ENCODE measurements at places on chromosomes 7 and 10. TPM values are rescaled to one million over a fixed set of nuclear protein-coding genes. Genes with fewer than 3 reads are reported as not detected.
A peak's percentile ranks its signal among the peaks of the same experiment; 100 is the strongest.

The ZPBP gene
- total RNA-seq: not detected

The C7orf33 gene
- total RNA-seq: not detected

The GPR146 gene
- total RNA-seq: 0.83 TPM

The ABCB1 gene
- total RNA-seq: 0.90 TPM

The OR9A2 gene
- not detected for total RNA-seq

The TDRD1 gene
- not detected for total RNA-seq

DNA sequence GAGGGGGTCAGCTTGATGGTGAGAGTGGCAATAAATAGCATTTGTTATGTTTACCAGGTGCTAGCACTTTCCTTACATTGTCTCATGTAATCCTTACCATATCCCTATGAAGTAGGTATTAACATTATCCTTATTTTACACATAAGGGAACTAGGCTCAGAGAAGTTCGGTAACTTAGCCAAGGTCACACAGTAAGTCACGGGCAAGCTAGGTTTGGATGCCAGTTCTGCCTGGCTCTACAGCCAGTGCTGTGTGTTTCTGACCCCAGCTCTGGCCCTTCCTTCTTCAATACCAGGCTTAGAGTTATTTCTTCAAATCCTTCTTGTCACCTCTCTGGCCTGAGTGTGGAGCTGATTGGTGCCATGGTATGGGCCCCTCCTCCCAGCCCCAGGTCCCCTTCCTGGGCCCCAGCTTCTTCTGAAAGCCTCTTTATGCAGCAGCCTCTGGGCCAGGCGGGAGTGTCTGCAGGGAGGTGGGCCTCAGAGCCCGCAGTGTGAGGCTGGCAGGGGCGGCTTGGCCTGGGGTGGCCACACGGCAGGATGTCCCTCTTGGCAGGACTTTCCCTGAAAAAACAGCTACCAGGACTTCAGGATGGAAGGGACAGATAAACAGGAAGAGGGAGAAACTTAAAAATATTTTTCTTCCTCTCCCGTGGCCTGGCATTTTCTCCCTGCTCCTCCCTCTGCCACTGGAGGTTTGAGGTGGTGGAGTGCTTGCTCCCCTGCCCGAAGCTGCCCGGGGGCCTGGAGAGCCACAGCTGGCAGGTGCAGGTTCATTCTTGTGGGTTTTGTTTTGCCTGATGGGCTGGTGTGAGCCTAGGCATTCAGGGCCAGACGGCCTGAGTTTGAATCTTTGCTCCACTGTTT is 20.6 kb downstream of the PALD1 start:
- DNase-seq: no peak

- peak; percentile 25 for DNase-seq
These were observed 181.2 kb downstream of the LRRN3 start for GRCh38 chr7:111272092-111272491.

DNA sequence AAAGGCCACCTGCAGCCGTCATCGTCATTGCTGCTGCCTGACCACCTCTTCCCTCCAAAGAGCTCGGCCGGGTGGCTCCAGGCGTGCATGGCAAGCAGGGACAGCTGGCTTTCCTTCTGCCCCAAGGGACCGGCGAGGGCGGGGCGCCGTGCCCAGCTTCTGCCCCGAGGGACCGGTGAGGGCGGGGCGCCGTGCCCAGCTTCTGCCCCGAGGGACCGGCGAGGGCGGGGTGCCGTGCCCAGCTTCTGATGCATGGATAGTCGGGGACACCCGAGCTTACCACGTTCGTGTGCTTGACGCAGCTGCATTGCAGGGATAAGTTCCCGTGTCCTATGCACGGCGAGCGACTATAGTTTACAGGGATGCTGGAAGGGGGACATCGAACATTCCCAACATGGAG is 27.0 kb downstream of the CFAP46 start:
- DNase-seq: no peak

- DNase-seq: no peak
These were observed 95.3 kb downstream of the CNNM2 start for GRCh38 chr10:103013416-103013815.

DNA sequence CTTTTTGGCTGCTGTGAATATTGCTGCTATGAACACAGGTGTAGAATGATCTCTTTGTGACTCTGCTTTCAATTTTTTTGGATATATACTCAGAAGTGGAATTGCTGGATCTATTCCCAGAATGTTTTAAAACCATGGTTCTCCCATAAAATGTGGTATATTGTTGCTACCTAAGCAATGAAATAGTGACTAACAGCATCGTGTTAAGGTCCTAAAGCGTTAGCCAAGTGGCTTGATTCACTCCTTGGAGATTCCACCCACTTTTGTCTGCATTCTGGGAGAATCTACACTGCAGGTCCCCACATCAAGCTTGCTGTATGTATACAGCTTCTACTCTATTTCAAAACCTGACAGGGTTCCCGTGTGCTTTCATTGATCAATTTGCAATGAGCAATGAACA is 105.6 kb downstream of the CDK6 start:
- DNase-seq: peak; percentile 58

- DNase-seq: no peak
These were observed 123.6 kb upstream of the SFMBT2 start for GRCh38 chr10:7534480-7534852.

DNA sequence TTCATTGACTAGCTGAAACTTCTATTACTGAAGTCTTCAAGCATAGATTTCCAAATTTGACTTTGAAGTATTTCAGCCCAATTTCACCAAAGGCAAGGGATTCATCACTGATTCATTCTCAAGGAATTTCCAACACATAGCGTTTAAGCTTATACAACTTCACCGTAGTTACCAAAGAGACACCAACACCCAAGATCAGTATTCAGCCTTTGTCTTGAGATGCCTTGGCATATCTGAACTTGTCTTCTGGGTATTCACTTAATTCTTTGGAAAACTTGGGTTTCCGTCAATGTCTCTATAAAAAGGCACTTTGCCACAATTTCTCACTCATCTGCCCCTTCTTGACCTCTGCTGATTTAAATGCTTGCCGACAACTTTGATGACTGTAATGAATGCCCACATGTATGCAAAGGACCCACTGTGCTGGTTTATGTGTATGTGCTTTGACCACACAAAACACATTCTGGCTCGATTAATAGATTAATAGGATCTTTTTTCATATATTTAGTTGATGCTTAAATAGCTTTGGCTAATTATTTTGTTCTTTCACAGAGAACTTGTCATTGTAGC is 49.6 kb downstream of the TES start:
- peak; percentile 79 for DNase-seq

DNA sequence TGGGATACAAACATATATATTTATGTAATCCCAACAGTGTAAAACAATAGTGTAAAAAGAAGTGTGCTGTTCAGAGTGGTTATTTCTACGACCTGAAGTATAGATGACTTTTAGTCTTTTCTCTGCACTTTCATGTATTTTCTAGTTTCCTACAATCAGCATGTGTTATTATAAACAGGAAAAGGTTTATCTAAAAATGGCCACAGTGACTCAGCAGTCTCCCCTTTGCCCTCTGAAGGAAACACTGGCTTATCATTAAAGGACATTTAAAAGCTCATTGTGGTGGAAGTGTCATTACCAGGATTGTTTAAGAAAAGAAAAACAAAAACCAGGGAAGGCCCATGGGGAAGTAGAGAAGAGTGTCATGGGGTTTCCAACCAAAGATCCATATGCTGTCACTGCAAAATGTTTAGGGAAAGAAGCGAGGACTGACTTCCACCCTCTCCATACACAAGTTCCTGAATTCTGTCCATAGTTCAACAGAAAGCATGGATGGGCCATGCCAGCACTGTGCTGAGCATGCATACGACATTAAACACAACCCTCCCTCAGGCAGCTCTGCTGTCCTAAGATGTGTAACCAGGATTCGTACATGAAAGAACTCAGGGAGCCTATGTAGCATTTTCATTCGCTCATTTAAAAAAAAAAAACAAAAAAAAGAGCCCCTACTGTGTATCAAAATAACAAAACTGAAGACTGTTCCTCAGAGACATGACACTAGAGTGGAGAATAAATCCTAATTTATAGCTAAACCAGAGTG is 10.2 kb downstream of the CYREN start:
- peak; percentile 67 for DNase-seq

- DNase-seq: no peak
These were observed 43.7 kb downstream of the COL17A1 start for GRCh38 chr10:104041891-104042535.

DNA sequence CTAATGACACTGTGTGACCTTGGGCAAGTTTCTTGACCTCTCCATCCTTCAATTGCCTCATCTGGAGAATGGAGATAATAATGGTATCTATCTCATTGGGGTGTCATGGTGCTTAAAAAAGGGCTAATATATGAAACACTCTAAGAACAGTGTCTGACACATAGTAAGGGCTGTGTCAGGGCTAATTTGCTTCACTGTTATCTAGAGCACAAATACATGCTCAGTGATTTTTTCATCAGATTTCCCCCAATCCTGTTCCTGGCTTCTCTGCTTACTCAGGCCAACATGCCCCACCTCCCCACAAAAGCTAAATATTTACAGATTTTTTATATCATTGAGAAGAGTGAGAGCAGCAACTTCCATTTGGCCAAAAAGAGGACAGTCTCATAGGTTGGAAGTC is 20.6 kb downstream of the WIPF3 start:
- no peak for DNase-seq

GRCh38 chr10:101224060-101224909 is 5.0 kb downstream of the LBX1 start:
- DNase-seq: no peak

- DNase-seq: no peak
These were observed 101.7 kb upstream of the YAE1 start for GRCh38 chr7:39464350-39465054.

- DNase-seq: peak; percentile 2
These were observed 78.3 kb downstream of the ST8SIA6 start for GRCh38 chr10:17375936-17376584.

DNA sequence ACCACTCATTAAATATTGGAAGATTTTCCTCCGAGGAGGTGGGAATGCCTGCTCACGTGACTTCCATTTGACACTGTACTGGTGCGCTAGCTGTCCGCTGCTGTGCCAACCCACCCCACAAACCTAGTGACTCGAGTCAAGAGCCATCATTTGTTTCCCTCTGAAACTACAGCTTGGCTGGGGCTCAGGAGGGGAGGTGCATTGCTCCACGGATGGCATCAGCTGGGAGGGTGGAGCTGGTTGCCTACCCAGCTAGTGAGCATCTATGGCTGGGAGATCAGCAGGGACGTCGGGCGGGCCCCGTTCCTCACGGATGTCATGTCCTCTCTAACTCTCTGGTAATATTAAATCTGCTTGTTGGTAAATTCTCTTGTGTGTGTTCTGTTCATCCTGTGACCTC is 9.5 kb upstream of the FOXL3 start:
- DNase-seq: no peak

DNA sequence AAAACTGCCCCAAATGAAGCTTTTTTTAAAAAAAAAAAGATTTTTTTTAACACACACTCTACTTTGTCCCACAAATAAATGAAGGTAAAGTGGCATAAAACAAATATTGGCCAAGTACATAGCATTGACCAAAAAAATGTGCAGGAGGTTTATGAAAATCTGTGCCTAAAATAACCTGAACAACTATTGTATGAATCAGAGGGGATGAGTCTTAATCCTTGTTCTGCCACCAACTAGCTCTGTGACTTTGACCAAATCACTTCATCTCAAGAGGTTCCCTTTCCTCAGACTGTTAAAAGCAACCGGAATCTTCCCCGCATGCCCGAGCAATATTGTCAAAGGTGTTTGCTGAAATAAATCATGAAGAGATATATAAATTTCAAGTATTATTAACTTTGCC is 150.4 kb upstream of the NEBL start:
- DNase-seq: no peak

DNA sequence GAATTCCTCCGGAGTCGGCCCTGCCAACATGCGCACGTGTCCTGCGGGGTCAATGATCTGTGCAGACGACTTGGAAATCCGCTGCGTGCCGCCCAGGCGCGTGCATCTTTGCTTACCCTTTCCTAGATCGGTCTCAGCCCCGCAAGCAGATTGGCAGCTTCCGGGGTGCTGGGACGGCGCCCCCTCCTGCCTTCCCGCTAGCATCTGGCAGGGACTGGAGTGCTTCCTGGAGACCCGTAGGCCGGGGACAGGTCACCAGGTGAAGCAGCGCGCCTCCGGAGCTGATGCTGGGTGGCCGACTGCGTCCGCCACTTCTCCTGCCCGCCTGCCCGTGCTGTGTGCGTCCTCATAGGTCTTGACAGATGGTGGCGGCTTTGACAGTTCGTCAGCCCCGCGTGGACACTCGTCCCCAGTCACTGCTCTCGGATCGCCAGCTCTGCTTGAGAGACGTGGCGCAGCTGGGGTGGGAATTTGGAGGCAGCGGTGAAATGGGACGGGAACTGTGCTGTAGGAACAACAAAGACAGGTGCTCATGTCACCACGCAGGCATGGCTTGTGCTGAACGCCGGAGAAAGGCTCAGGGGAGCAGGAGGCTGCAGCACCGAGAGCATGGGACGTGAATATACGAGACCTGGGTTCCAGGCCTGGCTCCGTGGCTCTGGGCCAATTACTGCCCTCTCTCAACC is 21.9 kb upstream of the KCNK18 start:
- DNase-seq: no peak

GRCh38 chr10:62384057-62384446 is 9.9 kb downstream of the ZNF365 start:
- DNase-seq: peak; percentile 88

- DNase-seq: no peak
These were observed 75.5 kb upstream of the KAT6B start for GRCh38 chr10:74750848-74751274.

DNA sequence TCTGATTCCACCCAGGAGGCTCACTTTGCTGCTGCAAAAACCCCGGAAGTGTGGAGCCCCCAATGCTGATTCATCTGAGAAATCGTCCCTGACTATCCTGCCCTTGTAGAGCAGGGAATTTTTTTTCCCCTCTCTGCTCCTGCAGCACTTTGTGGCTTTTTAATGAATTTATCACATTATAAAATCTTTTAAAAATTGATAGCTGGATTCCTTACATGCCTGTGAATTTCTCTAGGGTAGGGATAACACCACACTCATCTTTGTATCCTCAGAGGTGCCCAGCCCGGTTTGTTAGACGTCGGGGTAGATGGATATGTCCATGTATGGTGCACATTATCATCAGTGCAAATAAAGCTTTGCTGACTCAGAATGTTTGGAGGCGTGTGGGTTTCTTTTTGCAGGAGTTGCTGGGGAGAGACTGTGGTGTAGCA is 185.7 kb downstream of the STK31 start:
- no peak for DNase-seq
